Mesendoderm (in vitro differentiated cells): ENCODE measurements at places on chromosomes 6 and 20.
A peak's percentile ranks its signal among the peaks of the same experiment; 100 is the strongest.

GRCh38 chr20:43323592-43323991 lies 133.9 kb upstream of the PTPRT start:
- DNase-seq: peak; percentile 82

- DNase-seq: no peak
Observed at GRCh38 chr20:21509079-21509596, 4.7 kb downstream of the NKX2-2 start.

DNA sequence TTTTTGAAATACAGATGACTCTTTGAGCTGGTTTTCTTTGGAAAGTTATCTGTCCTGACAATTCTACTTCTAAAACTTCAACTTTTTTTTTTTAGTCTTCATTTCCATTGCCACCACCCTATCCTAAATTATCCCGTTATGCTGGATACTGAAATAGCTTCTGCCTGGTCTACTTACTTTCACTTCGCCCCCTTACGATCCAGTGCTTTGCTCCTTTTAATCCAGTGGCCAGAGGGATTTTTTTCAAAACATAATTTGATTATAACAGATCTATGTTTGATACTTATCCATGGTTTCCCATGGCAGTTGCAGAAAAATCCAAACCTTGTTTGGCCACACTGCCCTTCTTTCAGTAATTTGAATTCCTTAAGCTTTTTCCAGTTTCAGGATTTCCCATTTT lies 27.4 kb downstream of the ASXL1 start:
- no peak for DNase-seq

- DNase-seq: peak; percentile 95
Observed at GRCh38 chr6:37565267-37566110, 65.8 kb upstream of the CCDC167 start.

GRCh38 chr20:18625907-18626655 lies 38.2 kb downstream of the DTD1 start:
- no peak for DNase-seq

- DNase-seq: no peak
Observed at GRCh38 chr6:87917886-87918285, 129.8 kb upstream of the SPACA1 start.

DNA sequence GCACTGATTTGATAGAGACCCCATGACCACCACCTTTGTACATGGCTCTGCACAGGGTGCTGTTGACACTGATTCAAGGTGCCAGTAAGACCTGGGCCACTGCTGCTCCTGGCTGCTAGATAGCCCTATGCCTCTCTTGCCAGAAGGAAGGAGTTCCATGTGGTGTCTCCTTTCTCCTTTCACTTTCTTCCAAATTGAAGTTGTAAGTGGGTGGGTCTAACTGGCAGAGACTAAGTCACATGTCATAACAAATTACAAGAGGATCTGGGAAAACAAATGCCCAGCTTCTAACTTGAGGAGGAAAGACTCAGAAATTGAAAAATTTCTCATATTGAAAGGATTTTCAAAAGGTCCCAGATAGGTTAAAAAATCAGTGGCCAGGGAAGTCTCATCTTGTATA lies 116.8 kb downstream of the TFAP2B start:
- DNase-seq: peak; percentile 2

GRCh38 chr6:40295251-40295950 lies 291.8 kb downstream of the LRFN2 start:
- DNase-seq: no peak

- no peak for DNase-seq
Observed at GRCh38 chr6:106318061-106318460, 7.5 kb downstream of the ATG5 start.

- DNase-seq: peak; percentile 95
Observed at GRCh38 chr20:17226410-17227218, at the start of gene PCSK2. Gene PCSK2, plus strand, starts transcription at chr20:17227040. Its CDS starts 266 bp downstream, at chr20:17227306.

DNA sequence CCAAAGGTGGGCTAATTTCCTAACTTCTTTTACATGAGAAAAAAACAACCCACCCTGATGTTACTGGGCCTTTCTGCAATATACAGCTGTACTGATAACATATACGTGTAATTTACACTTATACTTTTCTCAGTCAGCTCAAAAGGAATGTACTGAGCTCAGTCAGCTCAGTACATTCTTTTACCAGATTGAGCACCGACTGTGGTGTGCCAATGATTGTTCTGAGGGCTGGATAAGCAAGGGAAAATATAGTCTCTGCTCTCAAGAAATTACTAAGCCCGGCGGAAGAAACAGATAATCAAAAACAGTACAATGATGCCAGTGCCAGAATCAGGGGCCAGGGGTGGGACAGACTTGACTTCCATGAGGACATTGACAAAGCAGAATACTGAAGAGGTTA lies 10.0 kb upstream of the BLOC1S5 start:
- DNase-seq: no peak

GRCh38 chr6:143538374-143538773 lies 26.9 kb upstream of the FUCA2 start:
- DNase-seq: no peak

DNA sequence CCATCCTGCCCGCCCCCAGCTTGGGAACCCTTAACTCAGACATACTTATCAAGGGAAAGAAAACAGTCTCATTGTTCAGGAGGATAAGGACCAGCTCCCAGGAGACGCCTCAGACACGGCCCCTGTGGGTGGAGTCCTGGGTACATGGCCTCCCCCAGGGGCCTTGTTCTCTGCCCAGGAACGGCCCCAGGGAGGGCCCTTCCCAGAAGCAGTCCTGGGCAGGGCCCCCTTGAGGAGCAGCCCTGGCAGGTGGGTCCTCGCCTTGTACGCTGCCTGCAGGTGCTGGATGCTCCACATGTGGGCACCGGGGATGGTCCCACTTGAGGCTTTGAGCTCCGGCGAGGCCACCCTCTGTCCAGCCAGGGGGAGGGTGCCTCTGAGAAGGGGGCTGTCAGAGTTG lies 4.5 kb upstream of the GATA5 start:
- DNase-seq: no peak

DNA sequence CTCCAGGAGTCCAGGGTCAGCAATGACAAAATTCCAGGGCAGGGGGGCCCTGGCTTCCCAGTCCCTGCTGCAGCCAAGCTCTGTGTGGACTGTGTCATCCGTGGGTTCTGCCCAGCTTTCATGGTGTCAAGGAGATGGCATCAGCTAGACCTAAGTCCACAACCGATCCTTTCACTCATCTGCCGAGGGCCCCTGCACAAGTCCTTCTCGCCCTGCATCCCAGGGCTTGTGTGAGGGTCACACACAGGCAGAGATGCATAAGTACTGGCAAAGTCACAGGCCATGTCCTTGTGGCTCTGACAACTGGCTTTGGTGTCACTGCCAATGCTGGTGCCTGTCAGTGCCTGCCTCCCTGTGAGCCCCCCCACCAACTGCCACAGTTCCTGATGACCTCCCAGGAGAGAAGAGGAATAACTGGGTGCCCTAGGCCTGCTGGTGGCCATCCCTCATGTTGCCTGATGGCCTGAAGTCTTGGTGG lies 181.4 kb upstream of the CST7 start:
- DNase-seq: no peak

- DNase-seq: no peak
Observed at GRCh38 chr6:88910922-88911778, 52.3 kb downstream of the RNGTT start.

DNA sequence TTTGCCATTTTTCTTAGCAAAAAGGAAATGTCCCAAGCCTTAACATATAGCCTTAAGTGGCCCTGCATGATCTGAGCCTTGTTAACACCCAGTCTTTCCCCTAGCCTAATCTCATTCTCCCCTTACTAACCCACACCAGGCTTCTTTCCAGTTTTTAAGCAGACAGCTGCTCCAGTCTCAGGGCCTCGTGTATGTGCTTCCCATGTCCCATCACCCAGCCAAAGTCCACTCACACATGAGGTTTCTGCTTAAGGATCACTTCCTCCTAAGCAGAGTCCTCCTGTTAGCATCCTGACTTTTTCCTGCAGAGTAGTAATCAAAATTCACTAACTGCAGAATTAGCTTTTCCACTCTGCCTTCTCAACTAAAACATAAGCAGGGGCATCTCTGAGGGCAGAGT lies 96.1 kb downstream of the SMLR1 start:
- DNase-seq: no peak

DNA sequence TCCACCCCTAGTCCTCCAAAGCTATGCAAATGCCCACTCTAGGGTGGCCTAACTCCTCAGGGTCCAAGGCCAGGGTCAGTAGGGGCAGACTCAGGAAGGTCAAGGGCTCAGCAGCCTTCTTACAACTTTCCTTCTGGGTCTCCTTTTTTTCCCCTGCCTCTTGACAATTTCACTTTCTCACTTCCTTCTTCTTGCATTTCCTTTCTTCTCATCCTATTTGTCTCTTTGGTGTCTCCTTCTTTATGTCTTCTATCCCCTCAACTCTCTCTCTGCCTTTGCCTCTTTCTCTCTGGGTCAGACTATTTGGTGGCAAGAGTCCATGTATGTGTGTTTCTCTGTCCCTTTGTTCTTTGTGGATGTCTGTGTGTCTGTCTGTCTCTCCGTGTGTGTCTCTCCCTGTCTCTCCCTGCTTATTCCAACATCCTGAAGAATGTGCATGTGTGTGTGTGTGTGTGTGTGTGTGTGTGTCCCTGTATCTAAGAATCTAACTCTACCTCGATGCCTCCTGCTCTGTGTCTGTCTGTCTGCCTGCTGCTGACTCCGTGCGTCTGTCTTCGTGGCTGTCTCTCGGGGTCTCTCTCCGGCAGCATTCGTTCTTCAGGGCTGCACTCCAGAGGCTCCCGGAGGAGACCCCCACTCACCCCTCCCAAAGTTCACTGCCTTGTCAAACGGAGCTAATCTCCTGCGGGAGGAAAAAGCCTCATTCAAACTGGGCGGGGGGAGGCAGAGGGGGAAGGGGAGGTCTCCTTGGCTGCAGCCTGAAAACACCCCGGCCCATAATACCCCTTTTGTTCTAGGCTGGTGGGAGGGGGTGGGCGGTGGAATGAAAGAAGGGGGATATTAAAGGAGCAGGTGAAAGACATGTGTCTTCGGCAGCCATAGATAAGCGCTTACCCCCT lies 51.7 kb upstream of the FOXP4 start:
- peak; percentile 57 for DNase-seq

DNA sequence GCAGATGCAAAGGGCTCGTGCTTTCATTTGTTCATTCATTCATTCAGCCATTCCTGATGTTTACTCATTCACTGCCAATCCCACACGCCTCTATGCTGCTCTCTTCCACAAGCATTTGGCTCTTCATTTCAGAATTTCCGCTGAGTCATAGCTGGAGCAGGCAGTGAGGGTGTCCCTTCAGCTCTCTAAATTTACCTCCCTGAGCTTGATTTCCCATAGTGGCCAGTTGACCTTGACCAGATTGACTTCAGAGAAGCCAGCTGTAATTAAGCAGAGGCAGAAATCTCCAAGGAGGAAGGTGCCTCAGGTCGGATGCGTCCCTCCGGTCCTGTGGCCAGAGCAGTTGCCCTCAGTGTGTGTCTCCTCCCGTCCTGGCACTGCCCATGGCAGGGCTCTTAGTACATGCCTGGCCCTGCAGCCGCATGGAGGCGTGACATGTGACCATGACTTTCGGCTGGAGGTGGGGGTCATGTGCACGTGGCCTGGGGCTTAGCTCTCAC lies 267.2 kb upstream of the ECI2 start:
- peak; percentile 55 for DNase-seq

GRCh38 chr20:40287683-40288082 lies 401.4 kb downstream of the MAFB start:
- DNase-seq: no peak

GRCh38 chr6:30231067-30231466 lies 17.9 kb upstream of the TRIM26 start:
- DNase-seq: no peak

DNA sequence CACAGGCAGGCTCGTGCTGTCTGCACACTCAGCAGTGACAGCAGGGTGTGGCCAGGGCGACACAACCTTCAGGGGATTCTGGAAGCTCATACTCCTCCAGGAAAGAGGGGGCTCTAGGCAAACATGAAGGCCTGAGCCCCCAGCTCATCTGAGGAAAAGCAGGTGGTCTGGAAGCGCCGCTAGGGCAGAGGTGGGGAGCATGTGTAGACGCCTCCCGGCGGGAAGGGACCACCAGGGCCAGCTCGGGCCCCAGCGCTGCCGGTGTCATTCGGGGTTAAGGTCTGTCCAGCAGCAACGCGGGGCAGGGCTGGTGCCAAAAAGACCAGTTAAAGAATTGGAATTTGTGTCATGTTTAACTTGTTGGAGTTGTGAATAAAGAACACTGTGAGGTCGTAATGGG lies 39.3 kb upstream of the SYNJ2 start:
- no peak for DNase-seq

DNA sequence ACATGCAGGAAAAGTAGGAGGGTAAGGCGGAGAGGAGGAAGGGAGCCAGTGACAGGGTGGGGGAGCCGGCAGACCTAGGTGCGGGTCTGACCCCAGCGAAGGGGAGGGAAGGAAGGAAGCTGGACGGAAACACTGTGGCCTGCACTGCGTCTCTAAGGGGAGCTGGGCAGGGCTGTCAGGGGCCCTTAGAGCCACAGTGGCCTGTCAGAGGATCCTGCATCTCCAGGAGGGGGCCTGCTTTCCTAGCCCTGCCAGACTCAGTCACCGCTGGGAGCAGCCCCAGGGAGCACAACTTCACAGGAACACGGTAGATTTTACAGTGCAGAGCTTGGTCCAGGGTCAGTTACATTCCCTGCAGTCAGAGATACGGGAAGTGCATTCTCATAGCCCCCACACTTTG lies 118.2 kb downstream of the PACRG start:
- peak; percentile 19 for DNase-seq

GRCh38 chr6:169343886-169344749 lies 90.5 kb upstream of the THBS2 start:
- no peak for DNase-seq

GRCh38 chr20:62347151-62347404 lies 20.0 kb downstream of the LAMA5 start:
- DNase-seq: no peak

- DNase-seq: no peak
Observed at GRCh38 chr6:67224989-67225388, 1410.1 kb upstream of the ADGRB3 start.

DNA sequence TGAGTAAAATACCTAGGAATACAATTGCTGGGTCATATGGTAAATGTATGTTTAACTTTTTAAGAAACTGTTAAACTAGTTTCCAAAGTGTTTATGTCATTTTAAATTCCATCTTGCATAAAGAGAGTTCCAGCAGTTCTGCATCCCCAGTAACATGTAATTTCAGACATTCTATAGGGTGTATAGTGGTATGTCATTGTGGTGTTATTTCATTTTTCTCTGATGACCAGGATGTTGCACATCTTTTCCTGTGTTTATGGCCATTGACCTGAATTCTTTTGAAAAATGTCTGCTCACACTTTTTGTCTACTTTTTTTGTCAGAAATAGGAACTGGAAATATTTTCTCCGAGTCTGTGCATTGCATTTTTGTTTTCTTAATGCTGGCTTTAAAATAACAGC lies 128.9 kb downstream of the TMEM200A start:
- DNase-seq: no peak

DNA sequence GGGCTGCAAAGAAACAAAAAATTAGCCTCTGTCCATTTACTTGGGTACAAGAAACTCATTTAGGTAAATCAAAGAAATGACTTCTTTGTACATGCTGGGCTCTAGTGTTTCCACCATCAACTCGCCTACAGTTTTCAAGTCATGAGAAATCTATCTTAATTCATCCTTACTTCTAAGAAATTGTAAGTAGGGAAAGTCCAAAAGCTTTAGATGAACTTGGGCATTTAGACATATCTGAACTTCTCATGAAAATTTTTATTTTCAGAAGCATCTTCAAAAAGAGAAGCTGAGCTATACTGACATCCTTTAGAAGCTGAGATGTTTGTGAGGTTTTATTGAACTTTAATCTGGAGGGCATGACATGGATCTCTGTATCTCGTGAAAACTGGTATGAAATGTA lies 117.3 kb downstream of the MYB start:
- DNase-seq: no peak
